ENCODE measurements at places on chromosomes 6 and 20.

GRCh38 chr6:157690441-157691210 is 132.4 kb upstream of the SNX9 start:
- no peak for DNase-seq

DNA sequence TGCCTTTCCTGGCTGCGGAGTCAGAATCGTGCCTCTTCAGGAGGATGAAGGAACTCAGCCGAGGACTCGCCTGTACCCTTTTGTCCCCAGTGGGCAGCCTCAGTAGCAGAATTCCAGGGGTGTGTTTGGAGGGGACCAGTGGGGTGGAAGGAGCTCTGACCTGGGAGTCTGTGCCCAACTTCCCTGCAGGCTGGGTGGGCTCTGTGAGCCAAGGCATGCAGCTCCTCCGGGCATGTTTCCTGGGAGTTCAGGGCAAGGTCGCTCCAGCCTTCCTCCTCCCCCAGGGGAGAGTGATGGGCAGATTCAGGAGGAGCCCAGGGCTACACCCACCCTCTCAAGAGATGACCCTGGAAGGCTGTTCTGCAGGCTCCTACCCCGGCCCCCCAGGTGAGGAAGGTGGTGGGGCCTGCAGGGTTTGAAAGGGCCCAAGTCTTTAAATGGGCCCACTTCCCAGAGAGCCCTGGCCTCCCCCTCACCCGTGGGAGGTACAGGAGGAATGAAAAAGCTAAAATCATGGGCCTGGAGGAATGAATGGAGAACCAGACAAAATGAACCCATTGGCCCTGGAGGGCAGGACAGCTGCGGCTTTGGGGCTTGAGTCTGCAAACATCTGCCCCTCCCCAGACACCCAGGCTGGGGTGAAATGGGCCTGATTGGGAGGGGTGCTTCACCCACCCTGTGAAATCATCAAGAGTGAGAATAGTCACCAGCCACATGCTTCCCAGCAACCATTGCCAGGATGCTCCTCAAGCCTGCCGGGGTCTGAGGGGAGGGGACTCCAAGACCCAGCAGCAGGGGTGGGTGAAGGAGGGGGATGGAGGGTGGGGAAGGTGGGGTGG is 77.6 kb upstream of the PMEPA1 start:
- no peak for DNase-seq

DNA sequence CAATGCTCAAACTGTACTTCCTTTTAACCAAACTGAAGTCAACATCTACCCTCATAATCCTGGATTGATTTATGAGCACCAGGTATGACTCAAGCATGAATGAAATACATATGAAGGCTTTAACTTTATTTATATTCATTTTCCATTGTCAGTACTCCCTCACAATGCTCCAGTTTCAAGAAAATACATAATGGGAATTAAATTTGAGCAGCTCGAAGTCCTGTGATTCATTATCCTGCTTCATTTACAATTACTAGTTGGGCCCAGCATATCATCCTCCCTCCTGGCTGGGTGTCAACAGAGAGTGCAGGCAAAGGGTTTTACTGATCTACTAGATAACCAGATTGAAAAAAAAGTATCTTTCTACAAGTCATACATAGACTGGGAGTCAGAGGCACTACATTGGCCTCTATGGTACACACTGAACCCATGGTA is 10.1 kb downstream of the SAMHD1 start:
- DNase-seq: no peak

DNA sequence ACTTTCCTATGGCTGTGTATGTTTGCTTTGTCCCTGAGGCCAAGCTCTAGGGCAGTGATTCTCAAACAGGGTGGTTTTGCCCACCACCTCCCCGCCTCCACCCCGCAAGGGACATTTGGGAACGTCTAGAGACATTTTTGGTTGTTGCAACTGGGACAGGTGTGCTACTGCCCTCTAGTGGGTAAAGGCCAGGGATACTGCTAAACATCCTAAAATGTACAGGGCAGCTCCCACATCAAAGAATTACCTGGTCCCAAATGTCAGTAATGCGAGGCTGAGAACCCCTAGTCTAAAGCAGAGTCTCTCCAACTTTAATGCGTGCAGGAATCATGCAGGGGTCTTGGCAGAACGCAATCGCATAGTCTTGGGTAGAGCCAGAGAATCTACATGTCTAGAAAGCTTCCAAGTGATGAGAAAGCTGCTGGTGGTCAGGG is 5.1 kb downstream of the KCNS1 start:
- DNase-seq: peak; percentile 60

DNA sequence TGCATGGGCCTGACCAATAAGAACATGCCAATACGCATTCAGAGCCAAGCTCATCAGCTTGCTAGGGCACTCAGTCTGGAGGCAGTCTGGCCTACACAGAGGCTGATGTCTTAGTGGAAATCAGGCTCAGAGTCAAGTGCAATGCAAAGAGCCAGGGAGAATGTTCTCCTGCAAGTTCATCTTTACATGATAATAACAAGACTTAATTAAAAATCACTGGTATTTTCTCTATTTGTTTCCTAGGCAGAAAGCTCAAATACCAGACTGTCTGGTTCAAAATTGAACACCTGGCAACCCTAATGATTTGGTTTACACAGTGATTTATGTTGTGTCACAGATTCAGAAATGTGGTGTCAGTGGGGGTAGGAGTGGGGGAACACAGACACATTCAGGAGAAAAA is 689.3 kb upstream of the FLRT3 start:
- no peak for DNase-seq

DNA sequence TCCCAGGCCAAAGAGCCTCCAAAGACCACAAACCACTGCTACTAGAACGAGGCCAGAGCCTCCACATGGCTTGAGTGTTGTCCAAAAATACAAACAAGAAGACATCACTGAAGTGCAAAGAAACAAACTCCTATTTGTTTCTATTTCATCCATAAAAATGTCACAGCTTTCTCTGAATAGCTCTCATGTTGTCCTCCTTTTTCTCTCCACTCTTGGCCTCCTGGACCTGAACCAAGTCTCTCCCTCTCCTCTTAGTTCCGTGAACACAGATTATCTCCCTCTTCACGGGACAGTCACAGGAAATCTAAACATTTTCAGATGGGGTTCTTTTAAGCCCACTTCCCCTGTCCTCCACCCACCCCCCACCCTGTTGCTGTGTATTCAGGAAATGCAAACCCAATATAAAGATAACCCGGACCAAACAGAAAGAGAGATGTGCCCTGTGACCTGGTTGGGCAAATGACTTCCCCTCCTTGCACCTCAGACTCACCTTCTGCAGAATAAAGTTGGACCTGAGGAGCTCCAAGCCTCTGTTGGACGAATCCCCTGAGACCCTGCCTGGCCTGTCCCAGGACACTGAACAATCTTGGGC is 75.8 kb upstream of the MRPS10 start:
- DNase-seq: no peak

GRCh38 chr6:145929037-145929633 is 35.0 kb downstream of the SHPRH start:
- DNase-seq: peak; percentile 34

DNA sequence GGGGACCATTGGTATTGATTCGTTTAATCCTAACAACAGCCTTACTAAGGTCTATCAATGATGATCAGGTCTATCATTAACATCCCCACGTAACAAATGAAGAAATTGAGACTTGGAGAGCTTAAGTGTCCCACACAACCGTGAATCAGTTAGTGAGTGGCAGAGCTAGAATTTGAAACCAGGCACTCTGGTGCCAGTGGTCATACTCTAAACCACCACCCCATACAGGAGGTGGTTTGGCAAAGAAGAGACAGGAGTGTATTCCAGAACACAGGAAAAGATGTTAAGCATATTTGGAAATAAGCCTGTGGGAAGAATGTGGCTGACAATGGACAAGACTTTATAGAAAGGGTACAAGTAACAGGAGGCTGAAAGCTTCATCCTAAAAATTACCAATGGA is 35.7 kb upstream of the MARCKS start:
- no peak for DNase-seq

Measured in putamen (tissue), 1 donor.